ENCODE measurements at places on chromosomes 4 and X. TPM values are rescaled to one million over a fixed set of nuclear protein-coding genes. Genes with fewer than 3 reads are reported as not detected.

DNA sequence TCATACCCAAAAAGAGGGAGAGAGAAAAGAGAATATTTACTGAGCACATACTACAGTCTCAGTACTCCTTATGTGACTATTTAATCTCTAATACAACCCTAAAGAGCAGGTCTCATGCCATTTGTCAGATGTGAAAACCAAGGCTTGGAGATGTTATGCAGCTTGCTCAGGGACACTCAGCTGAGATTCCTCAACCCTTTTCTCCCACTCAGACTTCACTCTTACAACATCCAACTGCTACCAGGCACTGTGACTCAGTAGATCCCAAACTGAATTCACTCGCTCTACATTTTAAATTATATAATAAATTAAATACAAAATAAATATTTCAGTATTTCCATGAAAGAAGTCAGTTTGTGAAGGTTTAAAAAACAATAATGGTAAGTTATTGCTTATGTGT, 53.7 kb downstream of the TSPAN5 start:
- H3K27me3 ChIP-seq: no peaks in the 10 kb centered on the region
- H3K4me1 ChIP-seq: no peaks in the 10 kb centered on the region
- no peak overlapping the region for H3K4me3 ChIP-seq
- H3K27ac ChIP-seq: no peak overlapping the region
- DNase-seq: no peak

DNA sequence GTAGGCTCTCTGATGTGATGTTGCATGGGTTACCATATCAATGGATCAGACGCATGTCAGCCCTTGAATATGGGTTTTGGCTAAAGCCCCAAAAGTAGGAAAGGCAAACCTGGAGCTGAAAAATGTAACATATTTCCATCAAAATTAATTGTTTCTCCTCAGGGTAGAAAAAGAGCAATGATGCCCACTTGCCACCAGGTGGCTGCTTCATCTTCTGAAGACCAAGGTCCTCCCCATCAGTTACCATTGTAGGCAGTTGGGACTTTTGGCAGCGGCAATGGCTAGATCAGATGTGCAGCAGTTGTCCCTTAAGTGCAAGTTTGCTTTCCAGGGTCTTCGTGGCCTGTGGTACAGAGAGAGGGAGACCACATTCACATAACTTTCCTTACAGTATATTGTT, 118.2 kb downstream of the NAF1 start:
- no peaks in the 10 kb centered on the region for H3K36me3 ChIP-seq
- H3K4me3 ChIP-seq: no peak overlapping the region
- no peak overlapping the region for H3K27ac ChIP-seq
- no peaks in the 10 kb centered on the region for H3K4me1 ChIP-seq
- DNase-seq: no peak

The VCX3B gene
- not detected for polyA plus RNA-seq

The HGFAC gene
- 0.22 TPM for polyA plus RNA-seq

The GAGE2A gene
- not detected for polyA plus RNA-seq

Measured in sigmoid colon (tissue), 7 donors.